ENCODE measurements at places on chromosomes 6 and 20. TPM values are rescaled to one million over a fixed set of nuclear protein-coding genes. Genes with fewer than 3 reads are reported as not detected.

Gene GJA10
- not detected for total RNA-seq

Gene PTK6
- total RNA-seq: 6.5 TPM

Gene TRAPPC3L
- not detected for total RNA-seq

Gene FBXO30
- 9.5 TPM for total RNA-seq

Gene RUNX2
- 7.0 TPM for total RNA-seq

Gene ENPP1
- total RNA-seq: 6.8 TPM

Gene OR2H1
- not detected for total RNA-seq

Gene CGA
- total RNA-seq: not detected

Gene ARHGAP40
- total RNA-seq: 0.18 TPM

Gene FAM184A
- 8.7 TPM for total RNA-seq

Gene MDC1
- 68.6 TPM for total RNA-seq

Gene IL17F
- not detected for total RNA-seq

Gene SPTLC3
- total RNA-seq: 0.03 TPM

Gene LY6G6F
- total RNA-seq: not detected

Gene GNRH2
- total RNA-seq: 0.49 TPM

Gene NOTCH4
- total RNA-seq: 2.0 TPM

Gene SLC35D3
- not detected for total RNA-seq

Gene PPP1R16B
- total RNA-seq: 0.92 TPM

Gene MYMX
- 1.8 TPM for total RNA-seq
